ENCODE measurements at places on chromosomes 5 and 9.
A peak's percentile ranks its signal among the peaks of the same experiment; 100 is the strongest.

DNA sequence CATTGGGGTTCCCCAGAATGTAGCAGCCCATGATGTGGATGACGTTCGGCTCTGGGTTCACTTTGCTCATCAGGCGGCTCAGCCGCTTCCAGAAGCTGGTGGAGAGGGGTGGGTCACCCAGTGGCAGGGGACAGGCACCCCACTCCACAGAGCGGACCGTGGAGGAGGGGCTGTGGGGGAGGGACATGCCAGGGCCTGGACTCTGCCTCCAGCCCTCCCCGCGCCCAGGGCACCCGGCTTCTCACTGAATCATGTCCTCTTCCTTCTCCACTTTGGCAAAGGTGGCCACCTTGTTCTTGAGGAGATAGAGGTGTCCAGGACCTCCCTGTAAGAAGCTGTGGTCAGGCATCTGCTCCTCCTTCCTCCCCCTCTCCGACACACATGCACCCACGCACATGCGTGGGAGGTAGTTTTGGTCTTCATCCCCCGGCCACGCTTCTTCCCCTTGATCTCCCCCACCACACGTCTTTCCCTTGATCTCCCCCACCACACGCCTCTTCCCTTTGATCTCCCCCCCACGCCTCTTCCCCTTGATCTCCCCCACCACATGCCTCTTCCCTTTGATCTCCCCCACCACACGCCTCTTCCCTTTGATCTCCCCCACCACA is 8.9 kb upstream of the ENTPD8 start:
- no peak for DNase-seq

GRCh38 chr9:36102742-36103495 is 33.6 kb upstream of the GLIPR2 start:
- peak; percentile 72 for DNase-seq

GRCh38 chr5:168334280-168334679 is 42.8 kb downstream of the WWC1 start:
- no peak for DNase-seq

GRCh38 chr9:109473329-109473728 is 24.8 kb downstream of the PTPN3 start:
- no peak for DNase-seq

- DNase-seq, result no peak
Observed at GRCh38 chr5:14286574-14287421, 143.7 kb downstream of the TRIO start.

- DNase-seq, result no peak
Observed at GRCh38 chr5:6948562-6948961, 235.3 kb downstream of the TENT4A start.

- DNase-seq, result no peak
Observed at GRCh38 chr5:53425687-53426511, 54.5 kb upstream of the FST start.

- no peak for DNase-seq
Observed at GRCh38 chr9:85055506-85056202, 386.1 kb downstream of the NTRK2 start.

- DNase-seq, result no peak
Observed at GRCh38 chr5:118253225-118254061, 734.9 kb downstream of the DTWD2 start.

- no peak for DNase-seq
Observed at GRCh38 chr5:112907166-112907631, 14.8 kb downstream of the REEP5 start.

- DNase-seq, result peak; percentile 88
Observed at GRCh38 chr9:86126998-86127972, 27.9 kb upstream of the GOLM1 start.

DNA sequence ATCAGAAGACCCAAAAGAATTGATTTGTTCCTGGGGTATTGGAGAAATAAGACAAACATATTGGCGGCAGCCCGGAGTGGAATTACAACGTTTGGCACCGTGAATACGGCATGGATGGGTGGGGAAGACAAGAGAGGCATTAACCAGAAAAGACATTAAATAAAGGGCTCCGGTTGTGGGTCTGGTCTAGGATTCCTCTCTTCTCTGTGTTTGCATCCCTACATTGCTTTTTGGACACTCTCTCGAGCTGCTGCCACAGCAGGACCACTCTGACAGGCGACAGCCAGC is 138.7 kb upstream of the PALM2AKAP2 start:
- DNase-seq, result no peak

All from LHCN-M2 (cell line).